Right atrium auricular region (tissue), 2 donors: ENCODE measurements at places on chromosomes 6 and 20. TPM values are rescaled to one million over a fixed set of nuclear protein-coding genes. Genes with fewer than 3 reads are reported as not detected.

The IDH3B gene
- 145 TPM for total RNA-seq

The OR2B2 gene
- not detected for total RNA-seq

The DEFB132 gene
- total RNA-seq: not detected

The ADTRP gene
- total RNA-seq: not detected

DNA sequence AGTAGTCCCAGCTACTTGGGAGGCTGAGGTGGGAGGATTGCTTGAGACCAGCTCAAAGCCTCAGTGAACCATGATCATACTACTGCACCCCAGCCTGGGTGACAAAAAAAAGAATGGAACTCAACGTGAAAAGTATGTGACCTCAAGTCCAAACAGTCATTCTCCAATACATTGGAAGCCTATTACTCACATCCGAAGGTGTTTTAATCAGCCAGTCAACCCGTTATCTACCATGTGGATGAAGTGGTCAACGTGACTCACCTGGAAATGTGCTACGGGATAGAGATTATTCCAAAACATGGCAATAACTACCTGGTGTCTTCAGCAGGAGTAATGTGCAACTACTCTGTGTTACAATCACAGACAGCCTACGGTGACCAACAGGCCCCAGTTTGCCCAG, 85.8 kb upstream of the TOP1 start:
- DNase-seq: no peak

DNA sequence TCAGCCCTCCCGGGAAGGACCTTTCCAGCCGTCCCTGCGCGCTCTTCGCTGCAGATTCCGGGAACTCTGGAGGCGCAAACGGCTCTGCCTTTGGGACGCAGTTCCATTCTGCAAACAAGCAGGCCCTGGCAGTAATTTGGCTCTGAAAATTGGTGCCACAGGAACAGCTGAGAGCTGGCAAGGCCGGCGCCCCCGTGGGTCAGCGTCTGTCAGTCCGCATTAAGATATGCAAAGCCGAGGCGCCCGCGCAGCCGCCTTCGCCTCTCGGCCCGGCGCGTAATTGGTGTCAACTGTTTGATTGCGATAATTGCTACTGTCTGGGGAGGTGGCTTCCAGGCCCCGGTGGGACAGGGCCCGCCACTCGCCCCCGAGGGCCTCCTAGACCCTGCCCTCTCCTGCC, 73.6 kb downstream of the NCR2 start:
- DNase-seq: no peak

DNA sequence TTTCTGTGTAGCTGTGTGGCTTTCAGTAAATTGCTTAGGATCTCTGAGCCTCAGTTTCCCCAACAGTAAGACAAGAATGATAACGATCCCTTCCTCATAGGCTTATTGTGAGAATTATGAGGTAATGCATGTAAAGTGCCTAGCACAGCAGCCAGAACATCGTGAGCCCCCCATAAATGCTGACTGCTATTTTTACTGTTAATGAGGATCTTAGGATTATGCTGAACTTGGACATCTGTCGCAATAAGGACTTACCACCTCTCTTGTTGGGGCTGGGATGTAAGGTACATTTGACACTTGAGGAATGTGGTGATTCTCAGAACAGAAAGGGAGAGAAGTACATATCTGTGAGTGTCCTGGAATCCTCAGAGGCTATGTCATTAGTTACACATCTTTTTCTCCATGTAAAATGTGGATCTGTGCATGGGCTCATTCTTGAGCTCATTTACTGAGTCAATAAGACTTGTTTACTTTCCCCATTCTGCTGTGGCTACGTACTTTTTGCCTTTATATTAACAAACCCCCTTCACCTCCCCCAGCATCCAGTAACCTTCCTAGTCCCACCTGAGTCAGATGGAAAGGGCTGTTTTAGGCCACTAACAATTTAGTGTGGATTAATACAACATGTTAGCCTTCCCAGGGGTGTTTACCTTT, 64.4 kb upstream of the PLEKHG1 start:
- DNase-seq: no peak

DNA sequence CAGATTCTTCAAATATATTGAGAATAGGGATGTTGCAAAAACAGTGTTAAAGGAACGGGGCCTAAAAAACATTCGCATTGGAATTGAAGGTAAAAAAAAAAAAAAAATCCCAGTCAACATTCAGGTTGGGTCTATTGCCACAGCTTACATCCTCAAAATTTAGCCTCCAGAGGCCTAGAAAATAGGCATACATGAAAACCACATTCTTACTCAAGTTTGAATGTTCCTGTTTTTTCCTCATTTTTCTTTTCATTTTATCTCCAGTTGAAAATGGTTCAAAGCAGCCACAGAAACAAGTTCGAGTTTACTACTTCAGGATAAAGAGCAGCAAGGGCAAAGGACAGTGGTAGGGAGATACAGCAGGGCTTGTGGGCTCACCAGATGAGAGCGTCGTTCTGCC, 41.9 kb downstream of the KCTD20 start:
- DNase-seq: no peak

- DNase-seq: no peak
These were observed 88.3 kb downstream of the ZHX3 start for GRCh38 chr20:41229259-41229658.
